Right ventricle myocardium superior (tissue), 1 donor: ENCODE measurements at places on chromosomes 3 and 15. TPM values are rescaled to one million over a fixed set of nuclear protein-coding genes. Genes with fewer than 3 reads are reported as not detected.

POC1A gene
- 1.5 TPM for total RNA-seq

- no peak for DNase-seq
Measured at GRCh38 chr15:27686369-27686768, 412.7 kb downstream of the OCA2 start.

OSBPL10 gene
- total RNA-seq, result 5.1 TPM

KIF15 gene
- total RNA-seq, result 0.73 TPM

DNA sequence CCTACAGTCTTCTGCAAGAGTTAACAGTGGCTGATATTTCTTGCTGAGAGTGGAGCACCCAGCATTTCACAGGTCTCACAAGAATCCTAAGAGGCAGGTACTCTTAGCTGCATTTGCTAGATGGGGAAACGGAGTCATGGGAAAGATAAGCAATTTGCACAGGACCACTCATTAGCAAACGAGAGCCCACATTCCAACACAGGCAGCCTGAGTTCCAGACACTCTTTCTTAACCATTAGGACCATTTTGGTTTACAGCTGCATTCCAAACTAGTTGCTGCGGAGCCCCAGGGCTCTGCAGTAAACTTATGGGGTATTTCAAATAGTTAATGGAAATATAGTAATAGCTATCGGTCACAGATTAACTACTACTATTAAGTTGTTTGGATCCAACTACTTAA lies 42.5 kb downstream of the LYZL4 start:
- DNase-seq, result no peak

IL17RE gene
- 0.46 TPM for total RNA-seq

ACAA1 gene
- total RNA-seq, result 111 TPM

ETFA gene
- 539 TPM for total RNA-seq

DNA sequence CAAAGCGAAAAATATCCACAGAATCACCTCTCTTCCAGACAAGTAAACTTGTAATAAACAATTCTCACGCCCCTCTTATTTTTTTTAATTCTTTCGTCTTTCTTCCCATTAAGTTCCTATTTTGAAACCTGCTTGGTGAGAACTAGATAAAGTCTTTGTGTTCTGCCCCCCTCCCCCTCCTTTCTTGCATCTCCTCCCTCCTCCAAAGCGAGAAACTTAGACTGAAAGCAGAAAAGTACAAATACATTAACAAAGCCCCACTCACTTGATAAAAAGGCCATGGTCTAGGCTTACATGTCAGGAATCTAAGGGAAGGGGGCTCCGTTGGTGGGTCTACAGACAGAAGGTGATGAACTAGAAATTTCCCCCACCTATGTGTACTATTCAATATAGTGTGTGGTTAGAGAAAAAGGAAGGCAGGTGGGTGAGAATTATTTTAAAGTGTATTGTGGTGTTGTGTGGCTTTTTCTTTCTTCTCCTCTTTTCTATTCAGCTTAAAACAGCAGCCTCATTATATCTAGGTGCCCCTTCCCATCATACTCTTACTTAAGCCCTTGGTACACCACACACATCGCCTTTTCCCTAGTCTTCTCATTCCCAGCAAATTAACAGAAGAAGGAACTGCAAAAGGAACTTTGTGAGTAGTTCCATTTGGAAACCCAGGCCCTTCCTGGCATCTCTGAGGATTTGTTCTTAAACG lies 215.3 kb downstream of the MEIS2 start:
- no peak for DNase-seq

- peak; percentile 76 for DNase-seq
Measured at GRCh38 chr3:11568503-11569155, 75.1 kb downstream of the VGLL4 start.

ST8SIA2 gene
- total RNA-seq, result 2.0 TPM

FANCD2OS gene
- total RNA-seq, result not detected

DNA sequence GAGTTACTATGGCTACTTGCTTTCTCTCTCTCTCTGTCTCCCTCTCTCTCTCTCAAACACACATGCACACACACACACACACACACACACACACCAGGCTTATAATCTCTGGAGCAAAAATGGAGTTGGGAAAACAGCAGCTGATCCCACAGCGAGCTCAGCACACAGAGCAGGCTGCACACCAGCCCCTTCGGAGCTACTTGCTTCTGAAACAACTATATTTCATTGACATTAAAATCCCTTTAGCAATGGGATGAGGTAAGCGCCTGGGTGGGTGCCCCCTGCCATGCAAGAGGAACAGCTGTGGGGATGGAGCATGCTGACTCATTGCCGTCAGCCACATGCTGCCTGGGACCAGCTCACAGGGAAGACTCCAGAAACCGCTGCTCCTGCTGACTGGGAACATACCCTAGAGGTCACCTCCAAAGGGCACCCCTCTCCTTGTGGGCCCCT lies 45.7 kb downstream of the B3GNT5 start:
- DNase-seq, result peak; percentile 74

DNA sequence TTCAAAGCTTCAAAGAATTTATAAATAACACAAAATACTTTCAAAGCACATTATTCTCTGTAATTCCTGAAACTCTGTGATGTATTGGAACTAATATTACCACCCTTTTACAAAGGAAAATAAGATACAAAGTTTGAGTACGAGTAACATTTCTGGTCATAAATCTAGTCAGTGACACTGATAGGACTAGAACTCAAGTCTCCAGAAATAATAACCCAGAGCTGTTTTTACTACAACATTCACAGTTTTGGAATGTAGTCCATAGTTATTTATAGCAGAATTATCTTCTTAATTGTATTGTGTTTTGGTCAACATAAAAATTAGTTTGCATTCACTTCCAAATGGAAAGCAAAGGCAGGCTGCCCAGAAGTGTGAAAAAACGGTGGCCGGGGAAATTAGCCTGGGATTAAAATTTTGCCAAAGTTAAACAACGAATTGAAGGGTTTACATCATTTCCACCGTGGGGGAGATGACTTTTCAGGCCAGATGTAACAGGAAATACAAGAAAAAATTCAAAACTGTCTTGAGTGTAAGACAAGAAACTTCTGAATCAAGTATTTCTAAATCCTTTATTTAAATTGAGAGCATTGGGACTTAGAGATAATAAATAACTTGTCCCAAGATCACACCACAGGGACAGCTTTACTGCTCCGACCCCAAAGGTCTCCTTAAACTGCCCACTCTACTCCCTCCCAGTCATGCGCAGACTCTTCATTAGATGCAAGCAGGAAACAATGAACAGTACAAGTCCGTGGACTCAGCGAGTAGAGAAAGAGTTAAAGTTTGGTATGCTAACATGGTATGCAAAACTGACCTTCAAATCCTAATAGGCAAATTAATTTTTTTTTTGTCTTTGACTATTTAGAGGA lies 74.3 kb upstream of the VGLL4 start:
- DNase-seq, result no peak

- no peak for DNase-seq
Measured at GRCh38 chr3:64343689-64344430, 118.6 kb upstream of the PRICKLE2 start.

ADGRG7 gene
- total RNA-seq, result not detected

DNA sequence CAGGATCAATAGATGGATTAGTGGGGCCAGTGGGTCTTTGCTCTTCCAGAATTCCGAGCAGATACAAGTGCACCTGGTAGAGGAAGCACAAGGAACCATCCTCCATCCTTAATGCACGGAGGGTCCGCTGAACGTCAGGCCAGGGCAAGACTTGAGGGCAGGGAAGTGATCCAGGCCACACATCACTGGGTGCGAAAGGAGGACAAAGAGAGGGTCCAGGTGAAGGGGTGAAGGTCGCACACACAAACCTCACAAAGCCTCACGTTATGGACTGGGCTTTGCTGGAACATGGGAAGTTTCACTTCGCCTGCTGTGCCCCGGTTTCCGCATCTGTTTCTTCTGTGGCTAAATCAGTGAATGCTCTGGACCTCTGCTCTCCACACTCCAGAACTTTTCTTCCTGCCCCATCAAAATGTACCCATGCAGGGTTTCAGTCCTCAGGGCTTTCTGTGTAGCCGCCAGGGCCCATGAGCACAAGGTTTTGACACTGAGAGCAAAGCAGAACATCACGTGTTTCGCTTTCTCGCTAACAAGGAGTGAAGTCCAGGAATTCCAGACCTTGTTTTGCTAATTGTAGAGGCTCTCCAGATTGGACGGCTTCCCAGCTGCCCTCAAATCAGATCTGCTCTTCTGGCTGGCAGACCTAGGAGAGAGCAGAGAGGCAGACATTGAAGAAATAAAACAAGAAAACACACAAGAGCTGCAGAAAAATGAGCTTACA lies 56.3 kb downstream of the KLF15 start:
- DNase-seq, result peak; percentile 69

DNA sequence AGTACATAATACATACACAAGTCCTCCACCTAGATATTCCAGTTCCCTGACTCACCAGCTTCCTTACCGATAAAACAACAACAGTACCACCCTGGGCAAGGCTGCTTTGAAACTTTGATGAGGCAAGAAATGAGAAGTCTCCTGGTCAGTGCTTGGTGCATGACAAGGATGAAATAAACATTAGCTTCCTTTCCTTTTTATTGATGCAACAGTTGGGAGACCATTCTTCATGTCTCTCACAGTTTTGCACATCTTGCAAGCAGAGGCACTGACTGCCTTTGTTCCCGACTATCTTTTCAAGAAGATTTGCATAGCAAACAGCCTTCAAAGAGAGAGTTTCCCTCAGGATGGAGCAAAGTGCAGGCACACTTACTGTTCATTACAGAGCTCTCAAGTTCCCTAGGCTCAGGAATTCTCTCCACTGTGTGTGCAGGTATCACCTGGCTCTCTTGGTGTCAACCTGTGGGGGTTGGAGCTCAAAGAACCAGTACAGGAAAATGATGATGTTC lies 65.2 kb downstream of the MYLK start:
- no peak for DNase-seq

MCF2L2 gene
- 0.51 TPM for total RNA-seq

- DNase-seq, result no peak
Measured at GRCh38 chr15:52481915-52482314, 46.8 kb downstream of the MYO5A start.

DNA sequence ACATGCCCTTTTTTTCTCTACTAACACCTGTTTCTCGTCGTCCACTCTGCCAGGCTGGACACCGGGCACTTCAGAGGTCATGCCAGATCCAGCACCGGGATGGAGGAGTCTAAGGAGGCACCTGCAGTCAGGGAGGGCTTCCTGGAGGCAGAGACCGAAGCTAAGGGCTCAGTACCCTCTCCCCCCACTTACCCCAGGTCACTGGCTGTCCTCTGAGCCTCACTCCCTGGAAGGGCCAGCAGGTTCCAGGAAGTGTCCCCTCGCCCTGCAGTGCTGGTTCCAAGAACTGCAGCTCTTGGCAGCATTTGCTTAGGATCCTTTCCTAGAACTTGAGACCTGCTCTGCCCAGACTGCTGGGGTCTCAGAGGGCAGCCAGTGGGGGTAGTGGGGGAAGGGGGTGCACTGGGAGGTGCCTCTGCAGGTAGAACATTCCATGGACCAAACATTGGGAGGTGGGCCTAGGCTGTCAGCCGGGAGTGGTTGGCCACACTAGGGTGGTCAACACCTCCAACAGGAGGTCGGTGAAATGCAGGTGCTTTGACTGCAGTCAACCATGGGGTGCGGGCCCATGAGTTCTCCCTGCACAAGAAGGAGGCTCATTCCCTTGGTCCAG lies 11.3 kb downstream of the CISH start:
- DNase-seq, result no peak

DNA sequence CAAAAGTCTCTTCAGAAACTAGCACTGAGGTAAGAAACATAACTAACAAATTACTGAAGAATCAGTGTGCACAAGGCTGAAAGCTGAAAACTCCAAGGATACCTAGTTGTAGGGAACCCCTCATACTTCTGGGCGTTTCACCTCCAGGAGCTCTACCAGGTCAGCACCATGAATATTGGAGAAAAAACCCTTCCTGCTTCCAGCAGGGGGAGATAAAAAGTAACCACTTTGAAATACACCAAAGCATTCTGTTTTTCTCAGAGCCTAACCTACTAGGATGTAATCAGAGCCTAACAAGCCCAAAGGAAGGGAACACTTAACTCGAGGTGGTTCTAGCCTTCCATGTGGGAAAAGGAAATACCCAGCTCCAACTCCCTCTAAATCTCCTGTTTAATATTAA lies 175.8 kb upstream of the MME start:
- DNase-seq, result no peak

CIDEC gene
- total RNA-seq, result 4.0 TPM

- no peak for DNase-seq
Measured at GRCh38 chr3:106367496-106367895, 498.7 kb upstream of the CBLB start.

DNA sequence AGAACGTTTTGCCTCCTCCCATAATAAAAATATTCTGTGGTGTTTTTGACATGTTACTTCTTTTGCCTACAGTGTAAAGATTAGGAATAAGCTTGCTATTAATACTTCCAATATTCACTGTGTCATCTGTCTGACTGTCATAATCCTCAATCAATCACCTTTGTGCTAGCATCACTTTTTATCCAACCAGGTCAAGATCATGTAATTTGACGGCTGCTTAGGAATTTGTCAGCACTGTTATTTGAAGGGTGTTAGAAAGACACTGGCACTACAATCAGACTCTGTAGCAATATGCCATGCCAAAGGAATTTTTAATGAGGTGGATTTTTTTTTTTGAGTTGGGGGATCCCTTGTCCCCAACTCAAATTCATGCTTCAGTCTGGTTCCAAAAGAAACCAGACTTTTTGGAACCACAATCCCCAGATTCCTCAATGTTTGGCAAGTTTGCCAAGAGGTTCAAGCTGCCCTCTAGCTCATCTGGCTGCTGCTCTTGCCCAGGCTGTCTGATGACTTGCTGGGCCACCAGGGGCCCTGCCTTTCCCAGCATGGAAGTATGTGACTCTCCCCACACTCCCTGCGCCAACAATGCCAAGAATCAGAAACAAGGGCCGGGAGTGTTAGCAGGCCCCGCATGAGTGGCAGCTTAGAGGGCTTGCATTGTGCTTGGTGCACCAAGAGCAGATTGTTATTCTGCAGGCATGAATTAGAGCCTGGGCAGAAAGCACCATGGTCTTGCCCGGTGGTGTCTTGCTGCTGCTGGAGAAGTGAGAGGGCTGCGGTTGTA lies 58.6 kb upstream of the TSC22D2 start:
- DNase-seq, result peak; percentile 80

- DNase-seq, result no peak
Measured at GRCh38 chr3:20186600-20187004, 596 bp upstream of the SGO1 start.

DNA sequence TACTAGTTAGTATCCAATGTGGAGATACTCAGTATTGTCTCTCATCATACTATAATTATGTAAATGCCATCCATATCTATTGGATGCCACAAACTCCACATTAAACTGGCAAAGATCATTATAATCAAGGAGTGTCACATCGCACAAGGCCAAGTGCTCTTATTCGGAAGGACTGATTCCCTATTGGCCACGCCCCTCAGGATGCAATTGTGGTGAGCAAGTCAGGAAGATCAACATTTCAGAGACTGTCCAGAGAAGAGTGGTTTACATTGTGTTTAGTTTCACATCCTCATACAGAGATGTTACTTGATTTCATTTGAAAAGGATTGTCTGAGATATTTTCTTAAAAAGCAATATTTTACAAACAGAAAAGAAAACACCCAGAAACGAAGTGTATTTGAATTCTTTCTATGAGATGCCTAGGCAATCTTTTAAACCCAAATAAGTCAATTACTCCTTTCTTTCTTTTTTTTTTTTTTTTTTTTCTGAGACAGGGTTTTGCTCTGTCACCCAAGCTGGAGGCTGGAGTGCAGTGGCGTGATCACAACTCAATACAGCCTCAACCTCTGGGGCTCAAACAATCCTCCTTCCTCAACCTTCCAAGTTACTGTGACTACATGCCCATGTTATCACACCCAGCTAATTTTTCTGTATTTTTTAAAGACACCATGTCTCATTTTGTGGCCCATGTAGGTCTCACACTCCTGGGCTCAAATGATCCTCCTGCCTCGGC lies 369.1 kb downstream of the RBMS3 start:
- DNase-seq, result peak; percentile 44

- peak; percentile 75 for DNase-seq
Measured at GRCh38 chr15:65184305-65184867, 756 bp downstream of the CLPX start.
